Activated T-cell treated with anti-CD3 and anti-CD28 coated beads for 24 hours (primary cell): ENCODE measurements at places on chromosomes 2 and 18.

- no peak for DNase-seq
These were observed 719 bp downstream of the SMAD2 start for GRCh38 chr18:47929681-47930198.

- no peak for DNase-seq
These were observed 161.3 kb downstream of the RTP5 start for GRCh38 chr2:242030858-242031257.

DNA sequence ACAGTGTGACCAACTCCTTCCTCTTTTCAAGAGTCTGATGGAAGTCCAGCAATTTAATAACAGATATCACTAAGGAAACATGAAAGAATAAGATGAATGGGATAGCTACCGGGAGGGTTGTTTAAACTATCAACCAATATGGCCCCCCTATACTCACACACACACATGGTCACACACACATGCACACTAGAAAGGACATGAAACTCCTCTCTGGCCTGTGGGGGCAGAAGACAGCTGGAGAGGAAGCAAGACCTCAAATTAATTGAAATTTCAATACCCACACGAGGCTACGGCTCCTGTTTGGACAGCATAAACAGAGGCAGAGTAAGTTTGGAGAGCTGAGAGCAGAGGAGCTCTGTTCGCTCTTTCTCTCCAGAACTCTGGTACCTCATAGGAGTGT is 34.7 kb upstream of the REEP1 start:
- DNase-seq, result no peak

GRCh38 chr2:20643060-20643459 is 7.8 kb downstream of the HS1BP3 start:
- no peak for DNase-seq

GRCh38 chr2:237011206-237011795 is 74.4 kb upstream of the COPS8 start:
- no peak for DNase-seq

DNA sequence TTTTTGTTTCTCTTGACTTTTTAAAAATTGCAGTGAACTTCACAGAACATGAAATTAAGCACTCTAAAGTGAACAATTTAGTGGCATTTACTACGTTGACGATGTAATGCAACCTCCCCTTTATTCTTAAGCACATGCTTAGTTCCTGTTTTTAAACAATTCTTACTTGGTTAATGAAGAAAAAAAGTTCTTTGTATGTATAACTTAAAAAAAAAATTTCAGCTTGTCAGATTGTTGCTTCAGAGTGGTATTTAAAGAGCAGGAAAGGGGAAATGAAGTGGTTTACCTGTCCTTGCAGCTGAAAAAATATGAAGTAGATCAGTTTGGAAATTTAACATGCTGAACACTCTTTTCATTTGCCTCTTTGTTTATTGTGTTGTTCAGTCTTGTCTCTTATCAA is 95.7 kb upstream of the RASGRP3 start:
- no peak for DNase-seq

GRCh38 chr2:128511731-128512378 is 193.2 kb upstream of the HS6ST1 start:
- no peak for DNase-seq

DNA sequence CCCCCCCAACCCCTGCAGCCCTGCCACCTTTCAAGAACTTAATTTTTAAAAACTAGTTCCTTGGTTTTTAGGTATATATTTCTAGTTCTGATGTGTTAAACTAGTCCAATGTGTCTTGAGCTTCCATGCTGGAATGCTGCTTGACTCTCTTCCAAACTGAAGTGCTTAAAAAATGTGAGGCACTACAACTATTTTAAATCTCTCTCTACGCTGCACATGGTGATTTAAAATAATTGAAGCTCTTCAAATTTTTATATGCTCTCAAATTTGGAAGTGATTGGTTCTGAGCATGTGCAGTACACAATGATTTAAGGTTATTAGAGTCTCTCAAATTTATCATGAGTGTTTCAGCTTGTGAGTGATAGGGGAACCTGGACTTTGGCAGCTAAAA is 192.6 kb upstream of the ZEB2 start:
- no peak for DNase-seq

GRCh38 chr2:10891390-10891789 is 20.3 kb upstream of the KCNF1 start:
- DNase-seq, result no peak

- DNase-seq, result no peak
These were observed 27.3 kb downstream of the PDIA6 start for GRCh38 chr2:10785260-10785659.

DNA sequence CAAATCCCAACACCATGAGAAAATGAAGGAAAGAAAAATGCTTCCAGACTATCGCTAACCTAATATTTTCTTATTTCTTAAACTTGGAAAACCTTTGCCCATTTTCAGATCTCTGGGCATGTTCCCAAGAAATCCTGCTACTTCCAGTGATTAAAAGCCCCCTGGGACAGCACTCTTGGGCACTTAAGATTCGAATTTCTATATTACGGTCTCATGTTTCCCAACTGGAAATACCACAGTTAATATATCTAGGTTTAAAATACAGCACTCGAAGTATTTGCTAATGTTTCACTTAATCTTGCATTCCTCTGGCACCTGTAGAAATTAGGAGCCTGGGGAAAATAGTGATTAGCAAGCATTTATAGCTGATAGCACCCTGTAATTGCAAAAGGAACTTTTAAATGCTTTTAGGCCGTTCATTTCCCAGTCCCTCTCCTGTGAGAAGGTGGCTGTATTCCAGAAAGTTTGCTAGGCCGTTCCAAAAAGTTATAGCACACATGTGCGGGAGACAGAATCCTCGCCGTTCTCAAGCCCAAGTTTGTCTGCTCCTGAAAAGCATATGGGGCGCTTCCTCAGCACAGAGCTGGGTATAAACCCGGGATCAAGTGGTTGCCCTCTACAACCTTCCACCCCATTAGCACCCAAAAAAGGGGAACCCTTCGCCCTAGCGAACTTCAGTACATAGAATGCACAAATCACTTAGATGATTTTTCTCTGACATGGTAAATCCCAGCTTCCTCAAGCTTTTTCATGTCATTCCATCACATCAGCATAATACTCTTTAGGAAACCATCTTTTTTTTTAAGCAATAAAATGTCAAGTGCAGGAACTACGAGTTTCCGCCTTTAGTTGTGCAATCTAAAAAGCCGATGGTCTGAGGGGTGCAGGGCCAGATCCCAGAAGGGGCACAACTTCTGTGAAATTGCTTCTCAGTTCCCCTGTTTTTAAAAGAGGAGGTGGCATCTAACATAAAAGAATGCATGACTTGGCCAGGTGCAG is 60.6 kb downstream of the DIPK1C start:
- DNase-seq, result no peak

GRCh38 chr18:3610813-3611212 is 160.8 kb downstream of the TGIF1 start:
- DNase-seq, result no peak

- no peak for DNase-seq
These were observed 210.7 kb downstream of the MTX2 start for GRCh38 chr2:176479961-176480360.

GRCh38 chr2:3578987-3579386 is 3.9 kb downstream of the RPS7 start:
- no peak for DNase-seq

DNA sequence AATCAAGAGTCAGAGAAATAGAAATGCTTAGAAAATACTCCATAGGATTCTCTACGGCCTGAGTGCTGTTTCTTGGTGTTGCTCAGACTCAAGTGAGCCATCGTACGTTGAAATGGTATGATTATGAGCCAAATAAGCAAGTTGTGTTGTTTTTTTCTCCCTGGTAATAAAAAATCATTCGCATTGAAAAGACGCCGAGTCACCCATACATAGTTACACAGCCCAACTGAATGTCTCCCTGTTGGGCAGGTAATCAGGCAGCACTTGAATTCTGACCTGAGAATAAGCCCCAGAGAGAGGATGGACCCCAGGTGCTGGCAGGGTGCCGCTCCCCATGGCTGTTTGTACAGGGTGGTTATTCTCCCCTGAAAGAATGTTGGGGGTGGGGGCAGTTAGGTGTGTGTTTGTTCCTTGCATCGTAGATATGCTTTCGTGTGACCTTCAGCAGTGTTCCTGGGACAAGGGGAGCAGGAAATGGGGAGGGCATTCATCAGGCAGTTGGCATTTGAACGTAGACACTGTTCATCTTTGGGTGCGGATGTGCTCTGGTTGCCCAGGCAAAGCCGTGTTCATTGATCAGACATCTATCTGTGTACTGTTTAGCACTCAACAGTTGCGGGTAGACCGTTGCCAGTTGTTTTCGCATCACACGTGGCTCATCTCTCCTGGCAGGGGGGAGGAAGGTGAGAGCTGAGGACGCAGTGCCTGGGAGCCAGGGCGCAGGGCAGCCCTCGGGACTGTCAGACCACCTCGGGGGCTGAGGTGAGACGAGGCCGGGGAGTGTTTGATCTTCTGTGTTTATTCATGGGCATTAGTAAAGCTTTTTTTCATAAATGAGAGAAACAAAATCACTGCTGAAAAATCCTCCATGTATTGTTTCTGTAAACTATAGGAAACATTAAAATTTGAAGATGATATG is 27.3 kb downstream of the MTCL1 start:
- no peak for DNase-seq

DNA sequence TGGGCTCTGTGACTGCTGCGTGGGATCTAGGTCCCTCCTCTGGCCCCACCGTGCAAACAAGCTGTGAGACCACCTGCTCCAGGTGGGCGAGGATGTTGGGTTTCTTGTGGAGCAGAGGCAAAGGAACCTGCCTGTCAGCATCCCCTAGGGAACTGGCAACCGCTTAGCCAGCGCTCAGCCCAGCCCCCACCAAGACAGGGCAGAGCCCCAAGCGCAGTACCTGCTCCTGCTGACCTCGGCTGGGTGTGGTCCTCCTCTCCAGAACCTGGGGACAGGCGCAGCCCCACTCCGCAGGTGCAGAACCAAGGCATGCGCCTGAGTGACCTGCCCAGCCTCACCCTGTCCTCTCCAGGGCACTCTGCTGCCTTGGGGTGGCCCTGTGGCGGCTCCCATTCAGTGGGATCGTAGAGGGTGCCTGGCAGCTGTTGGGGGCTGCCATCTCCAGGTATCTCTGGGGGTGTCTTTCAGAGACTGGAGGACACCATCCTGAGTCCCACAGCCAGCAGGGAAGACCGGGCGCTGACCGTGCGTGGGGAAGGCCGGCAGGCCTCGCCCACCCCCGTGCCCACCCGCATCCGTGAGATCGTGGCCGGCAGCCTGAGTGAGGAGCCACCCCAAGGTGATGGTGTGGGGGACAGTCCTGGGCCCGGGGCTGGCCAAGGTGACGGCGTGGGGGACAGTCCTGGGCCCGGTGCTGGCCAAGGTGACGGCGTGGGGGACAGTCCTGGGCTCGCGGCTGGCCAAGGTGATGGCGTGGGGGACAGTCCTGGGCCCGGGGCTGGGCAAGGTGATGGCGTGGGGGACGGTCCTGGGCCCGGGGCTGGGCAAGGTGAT is 12.3 kb downstream of the CROCC2 start:
- no peak for DNase-seq

- DNase-seq, result no peak
These were observed 91.3 kb downstream of the NBEAL1 start for GRCh38 chr2:203105996-203106395.

DNA sequence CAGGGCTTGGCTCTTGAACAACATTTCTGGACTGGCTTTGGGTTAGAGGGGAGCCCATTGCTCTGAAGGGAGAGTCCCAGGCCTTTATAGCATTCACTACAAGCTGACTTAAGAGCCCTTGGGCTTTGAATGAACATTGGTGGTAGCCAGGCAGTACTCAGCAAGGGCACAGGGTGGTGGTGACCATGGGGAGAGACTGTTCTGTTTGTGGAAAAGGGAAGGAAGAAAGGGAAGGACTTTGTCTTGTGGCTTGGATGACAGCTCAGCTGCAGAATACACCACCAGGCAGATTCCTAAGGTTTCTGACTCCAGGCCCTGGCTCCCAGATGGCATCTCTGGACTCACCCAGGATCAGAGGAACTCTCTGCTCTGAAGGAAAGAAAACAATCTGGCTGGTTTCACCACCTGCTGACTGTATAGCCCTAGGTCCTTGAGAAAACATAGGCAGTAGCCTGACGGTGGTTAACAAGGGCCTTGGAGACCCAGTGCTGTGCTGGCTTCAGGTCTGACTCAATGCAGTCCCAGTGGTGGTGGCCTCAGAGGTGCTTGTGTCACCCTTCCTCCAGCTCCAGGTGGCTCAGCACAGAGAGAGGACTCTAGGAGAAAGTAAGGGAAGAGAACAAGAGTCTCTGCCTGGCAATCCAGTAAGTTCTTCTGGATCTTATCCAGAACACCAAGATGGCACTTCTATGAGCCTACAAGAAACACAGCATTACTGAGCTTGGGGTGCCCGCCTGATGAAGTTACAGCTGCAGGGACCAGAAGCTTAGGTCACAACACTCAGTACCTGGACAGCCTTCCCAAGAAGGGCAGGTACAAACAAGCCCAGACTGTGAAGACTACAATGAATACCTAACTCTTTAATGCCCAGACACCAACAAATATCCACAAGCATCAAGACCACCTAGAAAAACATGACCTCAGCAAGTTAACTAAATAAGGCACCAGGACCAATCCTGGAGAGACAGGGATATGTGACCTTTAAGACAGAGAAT is 16.4 kb upstream of the ABCB11 start:
- no peak for DNase-seq

GRCh38 chr2:222080141-222080540 is 218.7 kb downstream of the PAX3 start:
- DNase-seq, result no peak

DNA sequence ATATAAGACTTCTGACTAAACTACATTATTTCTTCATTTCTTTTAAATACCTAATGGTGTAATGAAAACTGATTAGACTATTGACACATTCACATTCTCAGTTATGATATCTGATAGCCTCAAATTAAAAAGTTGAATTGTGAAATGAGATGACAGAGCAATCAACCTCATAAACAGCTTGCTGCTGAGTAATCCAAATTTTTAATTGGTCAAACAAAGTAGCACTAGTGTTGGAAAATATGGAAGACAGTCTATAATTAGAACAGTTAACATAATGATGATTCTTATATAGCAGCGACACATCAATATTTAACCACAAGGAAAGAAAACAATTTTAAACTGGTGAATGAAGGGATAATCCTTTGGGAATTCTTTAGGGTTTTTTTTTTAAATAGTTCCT is 91.9 kb upstream of the LRP1B start:
- DNase-seq, result no peak

DNA sequence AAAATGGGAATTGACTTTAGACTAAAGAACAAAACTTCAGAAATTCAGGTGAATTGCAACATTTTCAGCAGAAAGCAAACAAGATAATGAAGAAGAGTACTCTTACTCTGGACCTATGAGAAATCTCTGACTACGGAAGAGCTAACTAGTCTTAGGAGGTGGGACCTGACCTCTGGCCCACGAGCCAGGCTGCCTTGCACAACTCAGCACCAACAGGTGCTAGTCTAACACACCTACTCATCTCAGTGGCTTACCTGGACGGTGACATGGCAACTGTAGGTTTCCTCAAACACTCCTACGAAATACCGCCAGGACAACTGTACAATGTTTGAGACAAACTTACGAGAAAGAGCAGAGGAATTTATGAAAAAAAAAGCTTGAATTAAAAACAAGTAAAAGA is 3.1 kb upstream of the DSC3 start:
- no peak for DNase-seq

GRCh38 chr2:194686569-194686968 is 970.5 kb upstream of the SLC39A10 start:
- no peak for DNase-seq

GRCh38 chr2:138974651-138975050 is 194.5 kb upstream of the NXPH2 start:
- DNase-seq, result no peak
